Activated T-cell treated with anti-CD3 and anti-CD28 coated beads for 4 hours (primary cell): ENCODE measurements at places on chromosomes 2 and 18.

GRCh38 chr2:144937066-144937465 is 417.1 kb upstream of the ZEB2 start:
- no peak for DNase-seq

GRCh38 chr2:220419647-220420046 is 792.2 kb downstream of the SLC4A3 start:
- no peak for DNase-seq

DNA sequence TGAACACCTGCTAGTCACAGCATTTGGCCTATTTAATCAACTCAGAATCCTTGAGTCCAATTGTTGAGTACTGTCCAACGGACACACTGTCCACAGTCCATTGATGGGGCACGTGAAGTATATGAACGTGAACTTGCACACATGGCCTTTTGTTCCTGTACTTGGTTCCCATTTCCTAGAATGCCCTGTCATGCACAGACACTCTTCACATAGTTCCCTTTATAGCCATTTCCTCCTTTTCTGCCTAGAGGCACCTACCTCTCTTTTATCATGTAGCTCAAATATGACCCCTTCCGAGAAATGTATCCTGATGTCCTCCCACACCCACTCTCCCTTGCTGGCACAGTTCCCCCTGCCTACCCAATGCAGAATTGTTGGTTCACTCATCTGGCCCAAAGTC is 8.7 kb upstream of the CRYGA start:
- no peak for DNase-seq

DNA sequence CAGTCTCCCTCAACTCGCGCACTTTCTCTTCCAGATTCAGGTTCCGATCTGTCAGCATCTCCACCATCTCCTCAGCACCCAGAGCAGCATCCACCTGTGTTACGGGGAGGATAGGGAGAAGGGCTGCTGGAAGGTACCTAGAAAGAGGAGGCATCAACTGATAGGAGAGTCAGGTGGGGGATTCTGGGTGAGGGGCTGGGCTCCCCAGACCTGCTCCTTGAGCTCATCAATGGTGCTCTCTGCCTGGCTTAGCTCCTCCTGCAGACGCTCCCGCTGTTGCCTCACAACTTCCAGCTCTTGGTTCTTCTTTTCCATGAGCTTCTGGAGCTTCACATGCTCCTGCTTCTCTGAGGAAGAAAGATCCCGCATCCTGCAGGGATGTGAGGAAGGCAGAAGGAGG is 10.1 kb downstream of the DCTN1 start:
- no peak for DNase-seq

- no peak for DNase-seq
These were observed 251.6 kb downstream of the BCL2 start for GRCh38 chr18:63067939-63068338.

- no peak for DNase-seq
These were observed 170.3 kb downstream of the HDAC4 start for GRCh38 chr2:239230318-239231052.

DNA sequence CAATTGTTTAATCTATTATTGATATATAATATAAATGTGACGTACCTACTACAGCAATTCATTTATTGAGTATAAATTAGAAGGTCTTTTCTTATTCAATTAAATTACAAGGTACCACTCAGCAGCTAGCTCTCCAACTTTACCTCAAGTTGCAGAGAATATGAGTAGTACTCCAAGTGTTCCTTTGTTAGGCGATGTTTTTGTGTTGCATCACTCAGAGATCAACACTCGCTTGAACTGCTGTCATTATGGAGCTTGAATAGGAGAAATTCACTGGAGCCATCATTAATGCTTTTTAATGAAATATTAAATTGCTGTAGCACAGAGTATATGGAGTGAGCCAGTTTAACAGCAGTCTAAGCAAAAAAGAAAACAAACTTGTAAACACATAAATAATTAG is 320.0 kb downstream of the FSIP2 start:
- no peak for DNase-seq

DNA sequence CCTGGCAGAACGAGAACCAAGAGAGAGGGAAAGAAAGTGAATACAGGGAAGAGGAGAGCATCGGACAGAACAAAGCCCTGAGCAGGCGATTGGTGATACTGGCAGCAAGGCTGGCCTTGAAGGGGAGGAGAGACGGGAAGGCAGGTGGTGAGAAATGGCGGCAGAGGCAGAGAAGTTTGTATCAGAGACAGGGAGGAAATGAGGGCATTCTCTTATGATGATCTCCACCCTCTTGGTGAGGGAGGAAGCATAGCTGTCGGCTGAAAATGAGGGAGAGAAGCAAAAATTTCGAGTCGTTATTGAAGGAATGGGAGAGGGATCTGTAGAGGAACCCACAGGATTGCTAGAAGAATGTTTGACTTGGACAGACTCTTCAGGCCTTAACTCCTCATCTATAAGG is 80.6 kb downstream of the CLIP4 start:
- DNase-seq = no peak
